Fibroblast of skin of scalp (primary cell): ENCODE measurements at places on chromosomes 12 and 14.

- DNase-seq, result peak; percentile 83
These were observed 4.0 kb downstream of the ATG101 start for GRCh38 chr12:52073531-52074381.

DNA sequence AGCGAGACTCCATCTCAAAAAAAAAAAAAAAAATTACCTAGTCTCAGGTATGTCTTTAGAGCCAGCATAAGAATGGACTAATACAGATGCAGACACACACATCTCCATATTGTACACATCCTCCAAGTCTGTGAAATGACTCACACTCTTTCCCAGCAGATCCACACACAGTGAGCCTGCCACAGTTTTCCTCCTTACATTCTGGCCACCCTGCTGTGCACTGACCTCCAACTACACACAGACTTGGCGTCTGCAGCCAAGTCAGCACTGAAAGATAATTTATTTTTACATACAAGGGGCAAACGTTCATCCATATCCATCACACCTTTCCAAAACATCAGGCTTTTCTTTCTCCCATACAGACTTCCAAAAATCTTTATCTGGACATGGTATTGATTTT lies 115.9 kb downstream of the SLC25A21 start:
- peak; percentile 82 for DNase-seq

- DNase-seq, result no peak
These were observed 31.1 kb upstream of the NUBPL start for GRCh38 chr14:31530136-31530535.

DNA sequence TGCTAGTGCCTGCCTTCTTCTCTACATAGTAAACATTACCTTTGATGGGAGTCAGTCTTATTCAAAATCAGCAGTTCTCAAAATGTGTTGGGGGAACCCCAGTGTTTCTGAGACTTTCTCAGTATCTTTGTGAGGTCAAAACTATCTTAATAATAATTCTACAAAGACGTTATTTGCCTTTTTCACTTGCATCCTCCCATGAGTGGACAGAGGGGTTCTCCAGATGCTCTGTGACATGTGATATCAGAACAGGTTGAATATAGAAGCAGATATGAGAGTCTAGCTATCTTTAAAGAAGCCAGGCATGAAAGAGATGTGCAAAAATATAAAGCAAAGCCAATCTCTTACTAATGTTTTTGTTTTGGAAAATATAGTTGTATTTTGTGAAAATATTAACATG lies 144.7 kb downstream of the KTN1 start:
- DNase-seq, result no peak

GRCh38 chr12:92020983-92021665 lies 124.5 kb downstream of the BTG1 start:
- DNase-seq, result peak; percentile 69

- no peak for DNase-seq
These were observed 38.2 kb downstream of the RASSF8 start for GRCh38 chr12:25996677-25997076.

- DNase-seq, result peak; percentile 93
These were observed 35.6 kb downstream of the RASSF8 start for GRCh38 chr12:25993901-25994651.

GRCh38 chr12:113189361-113189760 lies 3.8 kb downstream of the RITA1 start:
- no peak for DNase-seq

- DNase-seq, result no peak
These were observed 4.4 kb downstream of the KRT18 start for GRCh38 chr12:52953181-52953841.

- no peak for DNase-seq
These were observed 53.8 kb downstream of the STAB2 start for GRCh38 chr12:103640831-103641230.

DNA sequence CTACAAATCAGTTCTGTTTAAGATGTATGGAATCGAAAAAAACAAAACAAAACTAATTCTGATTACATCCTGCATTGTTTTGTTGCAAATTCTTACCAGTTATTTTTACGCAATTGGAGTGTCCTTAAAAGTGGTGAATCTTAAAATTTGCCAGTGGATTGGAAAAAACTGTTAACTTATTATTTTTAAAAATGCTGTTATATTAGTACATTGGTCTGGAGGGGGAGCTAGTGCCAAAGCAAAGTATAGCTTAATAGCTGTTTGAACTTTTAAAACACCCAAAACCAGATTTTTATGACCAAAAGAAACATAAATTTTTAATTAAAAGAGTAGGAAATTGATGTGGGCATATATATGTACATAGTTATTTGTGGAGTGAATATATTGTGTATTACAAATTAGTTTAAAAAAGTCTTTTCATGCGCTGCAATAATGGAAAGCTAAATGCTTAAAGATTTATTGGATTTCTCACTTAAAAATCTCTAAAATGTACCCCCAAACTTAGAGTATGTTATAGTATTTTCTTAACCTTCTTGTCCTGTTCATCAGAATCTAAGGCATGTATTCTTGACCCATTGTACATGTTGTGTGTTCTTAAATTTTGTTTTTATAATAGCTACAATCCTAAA lies 2.5 kb downstream of the FUT8 start:
- DNase-seq, result peak; percentile 57

DNA sequence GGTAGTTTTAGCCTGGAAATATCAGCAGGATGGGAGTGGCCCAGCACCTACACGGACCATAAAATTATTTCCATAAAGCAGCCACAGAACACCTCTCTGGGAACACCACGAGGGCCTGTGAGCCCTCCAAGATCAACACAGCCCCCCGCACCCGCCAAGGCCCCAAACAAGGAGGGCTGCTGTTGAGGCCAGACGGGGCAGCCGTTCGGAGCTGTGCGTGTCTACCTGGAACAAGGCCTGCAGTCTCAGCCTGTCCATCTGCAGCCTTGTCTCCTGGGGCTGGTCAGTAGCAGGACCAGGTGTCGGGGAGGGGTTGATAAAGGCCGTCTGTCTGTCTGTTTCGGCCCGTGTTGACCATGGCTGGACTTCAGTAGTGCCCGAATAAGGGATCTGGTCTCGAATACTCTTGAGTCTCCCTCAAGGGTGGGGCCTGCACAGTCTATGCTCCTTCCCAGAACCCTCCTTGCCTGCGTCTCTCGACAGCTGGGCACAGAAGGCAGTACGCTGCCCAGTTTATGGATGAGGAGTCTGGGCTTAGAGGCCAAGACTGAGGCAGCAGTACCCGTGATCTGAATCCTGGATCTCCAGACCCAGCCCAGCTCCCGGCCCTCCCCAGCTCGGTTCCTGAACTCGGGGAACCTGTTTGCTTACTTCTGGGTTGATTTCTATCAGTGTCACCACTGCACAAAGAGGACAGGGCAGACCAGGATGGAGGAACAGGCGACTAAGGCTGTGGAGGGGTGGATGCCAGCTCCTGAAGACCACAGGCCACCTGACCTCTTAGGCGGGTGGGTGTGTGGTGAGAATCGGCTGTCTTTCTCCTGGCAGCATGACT lies 23.1 kb upstream of the DLK1 start:
- DNase-seq, result no peak

DNA sequence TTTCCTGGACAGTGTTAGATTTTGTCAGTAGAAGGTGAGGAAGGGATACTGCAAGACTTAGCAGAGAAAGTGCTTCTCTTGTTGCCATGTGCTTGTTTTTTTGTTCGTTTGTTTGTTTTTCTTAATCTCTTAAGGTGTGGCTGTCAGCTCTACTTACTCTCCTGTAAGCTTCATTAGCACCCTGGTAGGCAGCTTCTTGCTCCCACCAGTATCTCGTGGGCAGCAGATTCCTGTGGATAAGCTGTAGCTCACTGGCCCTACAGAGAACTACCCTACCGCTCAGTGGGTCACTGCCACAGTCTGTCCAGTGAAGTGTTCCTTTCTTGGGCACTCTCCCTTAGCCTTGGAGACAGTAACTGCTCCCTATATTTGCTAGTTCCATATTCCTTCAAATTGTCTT lies 30.1 kb downstream of the VRK1 start:
- DNase-seq, result no peak

- no peak for DNase-seq
These were observed 207.5 kb downstream of the SPTSSA start for GRCh38 chr14:34254571-34254970.

- DNase-seq, result no peak
These were observed 274.9 kb upstream of the SRRM4 start for GRCh38 chr12:118706437-118706836.

- DNase-seq, result peak; percentile 81
These were observed 42.6 kb upstream of the LRTM2 start for GRCh38 chr12:1777798-1778197.

DNA sequence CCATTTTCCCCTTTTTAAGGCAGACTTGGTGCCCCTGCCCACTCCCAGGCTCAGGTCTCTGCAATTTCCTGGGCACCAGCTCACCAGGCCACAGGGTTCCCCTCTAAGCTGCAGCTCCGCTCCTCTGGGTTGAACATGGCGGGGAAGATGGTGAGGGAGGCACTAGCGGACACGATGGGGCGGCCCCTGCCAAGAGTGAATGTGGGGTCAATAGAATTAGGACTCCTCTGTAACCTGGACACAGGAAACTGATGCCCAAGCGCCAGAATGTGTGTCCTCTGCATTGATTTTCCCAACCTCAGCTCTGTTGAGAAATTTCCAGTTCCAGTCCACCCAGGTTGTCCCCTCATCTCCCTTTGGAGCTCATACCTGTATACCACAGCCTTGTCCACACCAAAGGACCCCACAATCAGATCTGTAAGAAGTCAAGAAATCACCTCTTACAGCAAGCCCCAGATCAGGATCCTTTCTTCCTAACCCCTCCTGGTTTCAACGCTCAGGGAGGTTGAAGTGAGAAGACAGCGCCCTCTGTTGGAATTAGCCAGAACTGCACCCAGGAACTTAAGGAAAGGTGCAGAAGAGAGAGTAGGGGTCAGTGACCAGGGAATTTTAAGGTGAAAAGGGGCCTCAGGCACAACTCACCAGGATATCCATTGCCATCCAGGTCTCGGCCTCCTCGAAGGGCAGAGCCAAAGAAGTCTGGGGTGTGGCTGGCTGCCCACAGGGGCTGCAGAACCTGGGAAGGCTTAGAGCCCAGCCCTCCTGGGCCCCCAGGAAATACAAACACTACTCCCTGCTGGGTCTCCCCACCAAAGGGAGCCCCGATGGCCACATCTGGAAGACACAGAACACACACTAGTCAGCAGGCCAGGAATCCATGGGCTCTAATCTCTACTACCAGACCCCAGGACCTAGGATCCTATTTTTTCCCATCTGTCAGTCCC lies 14.7 kb downstream of the ITGA5 start:
- peak; percentile 58 for DNase-seq

DNA sequence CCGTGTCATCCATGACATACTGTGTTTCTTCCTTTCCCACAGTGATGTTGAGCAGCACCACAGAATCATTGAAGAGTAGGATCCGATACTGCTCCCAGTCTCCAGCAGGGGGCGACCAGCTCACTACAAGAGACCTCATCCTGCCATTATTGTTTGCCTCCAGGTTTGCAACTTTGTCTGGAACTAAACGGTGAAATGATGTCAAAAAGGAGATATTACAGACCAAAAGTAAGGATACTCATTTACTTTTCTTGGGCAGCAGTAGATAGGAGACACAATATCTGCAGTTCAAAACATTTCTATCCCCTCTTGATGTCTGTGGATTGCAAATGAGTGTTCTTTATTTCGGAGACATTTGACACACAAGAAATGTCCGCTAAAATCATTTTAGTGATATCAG lies 47.2 kb downstream of the PTPRB start:
- peak; percentile 78 for DNase-seq

DNA sequence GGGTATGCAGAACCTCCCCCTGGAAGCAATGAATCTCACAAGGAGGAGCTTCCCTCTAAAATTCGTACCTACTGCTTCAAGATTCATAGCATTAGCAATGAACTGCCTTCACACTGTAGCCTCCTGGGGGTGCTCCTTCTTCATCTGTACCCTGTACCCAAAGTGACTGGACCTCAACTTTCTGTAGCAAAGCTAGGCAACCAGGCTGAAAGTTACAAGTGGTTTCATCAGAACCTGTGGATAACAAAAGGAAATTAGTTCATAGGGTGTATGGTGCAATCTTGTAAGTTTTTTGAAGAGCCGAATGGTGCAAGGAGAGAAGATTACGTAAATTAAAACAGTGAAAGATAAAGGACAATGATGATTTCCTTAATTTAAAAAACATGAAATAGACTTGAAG lies 1541.7 kb upstream of the FLRT2 start:
- DNase-seq, result peak; percentile 49

DNA sequence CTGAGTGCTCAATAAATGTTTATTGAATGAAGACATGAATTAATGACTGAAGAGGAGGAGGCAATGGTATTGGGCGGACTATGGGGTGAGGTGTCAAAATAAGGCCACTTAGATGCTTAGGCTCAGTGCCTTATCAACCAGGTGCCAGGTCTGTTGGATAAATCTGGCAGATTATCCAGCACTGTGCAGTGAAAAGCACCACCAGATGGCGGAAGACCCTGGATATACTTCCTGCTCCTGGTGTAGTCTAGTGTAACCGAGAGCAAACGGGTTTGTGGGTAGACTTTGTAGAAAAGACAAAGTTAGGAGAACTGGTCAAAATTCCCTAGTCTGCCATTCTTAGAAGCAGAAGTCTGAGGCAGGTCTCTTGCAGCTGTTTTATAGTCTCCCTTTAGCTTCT lies 306.3 kb downstream of the ATP23 start:
- peak; percentile 6 for DNase-seq

- DNase-seq, result no peak
These were observed 216.2 kb downstream of the PELI2 start for GRCh38 chr14:56334458-56334857.

DNA sequence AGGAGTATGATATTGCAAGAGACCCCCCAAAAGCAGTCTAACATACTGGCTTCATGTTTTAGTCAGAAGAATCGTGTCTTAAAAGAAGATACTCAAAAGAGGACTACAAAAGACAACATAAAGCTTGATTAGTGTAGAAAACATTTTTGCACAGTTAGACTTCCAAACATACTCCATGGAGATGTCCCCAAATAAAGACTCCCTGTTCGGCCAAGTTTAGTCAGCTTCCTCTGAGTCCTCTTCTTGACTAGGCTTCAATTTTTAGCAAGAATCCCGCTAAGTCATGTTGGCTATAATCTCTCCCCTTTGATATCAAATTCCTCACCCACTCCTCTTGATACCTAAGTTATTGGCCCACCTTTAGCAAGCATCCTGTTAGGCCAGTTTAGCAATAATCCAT lies 298.0 kb downstream of the RMST start:
- no peak for DNase-seq

DNA sequence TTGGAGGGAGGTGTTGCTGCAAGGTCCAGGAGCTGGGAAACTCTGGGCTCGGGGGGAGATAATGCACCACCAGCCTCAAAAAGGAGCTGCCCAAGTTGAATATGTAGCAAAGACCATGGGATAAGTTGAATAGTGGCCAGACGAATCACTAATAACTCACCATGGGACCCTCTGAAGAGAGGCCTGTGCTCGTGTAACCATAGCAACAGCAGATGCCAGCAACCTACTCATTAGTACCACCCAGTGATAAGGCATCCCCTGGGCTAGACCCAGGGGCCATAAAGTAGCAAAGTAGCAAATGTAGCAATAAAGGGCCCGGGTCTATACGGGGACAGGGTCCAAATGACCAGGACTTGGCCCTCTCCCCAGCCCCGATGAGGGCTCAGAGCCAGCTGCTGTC lies 328.0 kb downstream of the DPF3 start:
- no peak for DNase-seq

DNA sequence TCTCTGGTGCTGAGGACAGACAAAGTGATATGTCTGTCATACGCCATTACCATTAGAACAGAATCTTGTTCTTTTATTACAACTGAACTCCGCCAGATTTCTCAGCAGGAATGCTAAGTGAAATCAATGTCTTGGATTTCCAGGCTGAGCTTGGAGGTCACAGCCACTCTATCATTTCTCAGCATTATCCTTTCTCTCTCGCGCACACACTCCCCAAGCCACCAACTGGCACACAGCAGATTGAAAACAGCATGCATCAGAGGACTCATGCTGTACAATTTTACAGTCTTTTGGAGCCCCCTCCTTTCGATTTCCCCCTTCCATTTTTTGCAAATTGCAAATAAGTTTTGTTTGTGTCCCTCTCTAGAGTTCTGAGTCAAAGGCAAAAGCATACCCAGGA lies 348.6 kb downstream of the SOX5 start:
- DNase-seq, result no peak
